ENCODE measurements at places on chromosomes 4 and X.

DNA sequence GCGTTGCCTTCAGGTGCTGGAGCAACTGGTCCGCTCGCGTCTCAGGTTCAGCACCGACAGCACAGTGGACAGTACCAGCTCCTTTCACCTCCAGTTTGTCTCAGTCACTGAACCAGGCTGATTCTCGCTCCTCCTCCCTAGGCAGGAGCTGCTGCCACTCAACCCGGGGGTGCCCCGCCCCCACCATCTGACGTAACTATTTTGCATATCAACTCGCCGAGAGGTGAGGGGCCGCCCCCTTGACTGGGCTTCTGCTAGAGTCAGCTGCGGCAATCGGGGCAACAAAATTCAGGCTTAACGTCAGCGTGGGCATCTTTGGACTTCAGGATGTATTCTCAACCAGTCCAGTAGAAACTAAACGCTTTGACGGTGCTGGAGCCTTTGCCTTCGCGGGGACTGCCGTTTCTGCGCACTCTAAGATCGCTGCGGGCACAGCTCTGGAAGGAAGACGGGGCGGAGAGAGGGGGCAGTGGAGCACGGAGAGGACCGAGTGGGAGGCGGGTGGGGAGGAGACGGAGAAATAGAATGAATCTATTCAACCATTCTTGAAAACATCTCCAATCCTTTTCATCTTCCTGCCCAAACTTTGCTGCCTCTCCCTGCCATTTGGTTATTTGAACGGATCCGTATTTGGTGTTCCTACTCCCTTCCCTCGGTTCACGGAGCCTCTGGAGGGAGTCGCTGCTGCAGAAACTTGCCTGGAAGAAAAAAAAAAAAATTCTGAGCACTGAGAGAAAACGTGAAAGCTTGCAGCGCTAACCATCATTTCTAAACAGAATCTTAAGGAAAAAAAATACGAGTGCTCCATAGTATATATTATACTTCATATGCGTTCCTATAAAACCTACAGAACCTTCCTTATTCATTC is at the start of gene FSTL5:
TSS of gene FSTL5 (minus strand) at position 109 of the 868 bp plus-strand sequence. CDS start 52,604 bp downstream, outside the sequence.
- no peak for DNase-seq

DNA sequence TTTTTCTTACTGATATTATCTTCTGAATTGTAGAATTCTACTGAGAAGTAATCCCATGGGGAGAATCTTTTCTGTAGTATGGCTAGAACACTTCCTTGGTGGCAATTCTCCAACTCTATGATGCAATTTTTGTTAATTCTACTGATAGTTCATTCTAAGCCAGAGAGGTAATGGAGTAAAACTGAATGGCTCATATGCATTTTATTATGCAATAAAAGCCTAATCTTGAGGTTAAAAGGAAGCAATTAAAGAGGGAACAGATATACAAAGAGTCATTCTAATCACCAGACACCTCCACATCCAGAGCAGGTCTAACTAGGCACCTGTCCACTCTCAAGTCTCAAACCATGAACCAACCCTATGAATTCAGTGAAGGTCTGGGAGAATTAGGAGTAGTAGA is 9.7 kb downstream of the RAP2C start:
- DNase-seq: no peak

GRCh38 chr4:173794662-173795061 is 264.6 kb upstream of the HAND2 start:
- DNase-seq: no peak

- DNase-seq: no peak
Measured at GRCh38 chr4:124948976-124949597, 236.6 kb upstream of the ANKRD50 start.

DNA sequence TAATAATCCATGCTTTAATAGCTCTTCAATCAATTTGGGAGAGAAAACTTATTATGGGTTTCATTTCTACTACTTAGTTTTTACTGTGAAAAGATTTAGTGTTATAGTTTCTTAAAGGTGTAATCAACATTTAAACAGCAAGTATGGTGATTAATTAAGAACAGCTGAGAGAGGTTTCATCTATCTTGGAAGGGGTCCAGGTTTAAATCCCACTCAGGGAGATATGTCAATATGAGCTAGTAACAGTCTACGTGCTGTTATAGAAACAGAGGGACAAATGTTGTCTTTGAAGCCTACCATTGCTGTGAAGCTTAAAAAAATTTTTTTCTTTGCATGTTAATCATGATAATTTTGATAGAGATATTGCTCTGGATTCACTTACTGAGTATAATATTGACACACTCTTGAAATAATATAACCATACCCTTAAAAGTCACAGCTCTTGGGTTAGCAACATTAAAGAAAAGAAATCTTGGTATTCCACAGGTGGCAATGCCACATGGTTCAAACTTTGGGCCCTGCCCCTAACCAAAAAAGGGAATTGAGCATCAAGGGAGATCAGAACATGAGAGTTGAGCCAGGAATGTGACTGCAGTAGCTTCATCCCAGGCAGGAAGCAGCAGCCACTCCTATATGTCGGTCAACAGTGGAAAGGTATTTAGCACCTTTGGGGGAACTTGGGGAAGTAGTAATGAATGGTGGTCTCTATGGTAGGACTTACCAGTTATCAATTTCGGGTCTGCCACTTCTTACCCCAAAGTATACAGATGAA is 107.8 kb downstream of the ANK2 start:
- no peak for DNase-seq

DNA sequence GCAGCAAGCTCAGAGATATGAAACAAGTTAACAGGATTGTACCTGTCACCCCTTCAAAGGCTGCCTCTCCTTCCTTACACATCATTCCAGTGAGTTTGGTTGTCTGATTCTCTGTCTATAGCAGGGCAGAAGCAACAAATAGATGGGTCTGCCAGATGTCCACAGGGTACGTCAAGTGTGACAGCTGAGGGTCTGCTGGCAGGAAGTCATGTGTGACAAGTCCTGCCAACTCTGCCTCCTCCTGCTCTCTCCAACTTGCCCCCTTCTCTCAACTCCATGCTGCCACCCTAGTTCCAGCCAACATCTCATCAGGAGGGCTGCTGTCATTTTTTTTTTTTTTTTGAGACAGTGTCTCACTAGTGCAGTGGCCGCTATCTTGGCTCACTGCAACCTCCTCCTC is 109.2 kb downstream of the NSUN7 start:
- DNase-seq: no peak

DNA sequence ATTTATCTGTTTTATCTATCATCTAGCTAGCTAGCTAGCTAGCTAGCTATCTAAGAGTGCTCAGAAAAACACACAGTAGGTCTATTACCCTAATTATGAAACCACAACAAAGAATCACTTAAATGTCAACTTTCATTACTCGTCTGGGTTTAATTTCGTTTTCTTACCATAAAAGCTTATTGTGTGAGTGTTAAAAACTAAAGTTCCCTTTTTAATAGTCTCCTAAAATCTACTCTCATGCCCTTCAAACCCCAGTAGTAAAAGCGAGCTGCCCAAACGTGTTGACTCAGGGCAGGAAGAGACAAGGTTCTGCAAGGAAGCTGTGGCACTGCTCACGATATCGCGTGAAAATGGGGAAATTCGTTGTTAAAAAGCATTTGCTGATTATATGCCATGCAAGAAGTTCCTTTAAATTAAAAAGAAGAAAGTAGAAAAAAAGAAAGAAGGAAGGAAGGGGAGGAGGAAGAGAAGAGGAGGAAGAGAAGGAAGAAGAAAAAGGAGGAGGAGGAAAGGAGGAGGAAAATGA is 595 bp downstream of the MBNL3 start:
- no peak for DNase-seq

- no peak for DNase-seq
Measured at GRCh38 chr4:140930557-140930956, 174.4 kb upstream of the TBC1D9 start.

- no peak for DNase-seq
Measured at GRCh38 chr4:94463771-94464170, 12.0 kb downstream of the PDLIM5 start.

- no peak for DNase-seq
Measured at GRCh38 chr4:176321589-176321988, 1.8 kb downstream of the SPCS3 start.

- no peak for DNase-seq
Measured at GRCh38 chrX:119981286-119982070, 37.9 kb upstream of the NKAP start.

GRCh38 chr4:18180122-18180521 is 158.6 kb upstream of the LCORL start:
- DNase-seq: no peak

GRCh38 chr4:70863099-70863790 is 23.6 kb upstream of the GRSF1 start:
- no peak for DNase-seq

DNA sequence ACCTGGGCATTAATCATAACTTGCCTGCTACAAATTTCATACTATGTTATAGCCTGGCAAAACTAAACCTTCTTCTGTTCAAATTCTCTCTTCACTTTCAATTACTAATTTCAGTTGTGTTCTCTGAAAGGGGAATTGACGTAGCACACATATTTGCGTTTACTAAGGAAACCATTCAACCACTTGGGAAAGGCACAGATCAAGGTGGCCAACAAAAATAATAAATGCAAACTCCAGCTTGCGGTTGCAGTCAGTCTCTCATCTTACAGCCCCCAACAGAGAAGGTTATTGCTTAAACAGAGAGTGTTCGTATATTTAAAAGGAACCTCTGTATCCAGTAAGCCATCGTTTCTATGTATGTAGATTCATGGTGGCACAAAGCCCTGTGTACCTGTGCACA is 4.0 kb downstream of the SRPX start:
- no peak for DNase-seq

DNA sequence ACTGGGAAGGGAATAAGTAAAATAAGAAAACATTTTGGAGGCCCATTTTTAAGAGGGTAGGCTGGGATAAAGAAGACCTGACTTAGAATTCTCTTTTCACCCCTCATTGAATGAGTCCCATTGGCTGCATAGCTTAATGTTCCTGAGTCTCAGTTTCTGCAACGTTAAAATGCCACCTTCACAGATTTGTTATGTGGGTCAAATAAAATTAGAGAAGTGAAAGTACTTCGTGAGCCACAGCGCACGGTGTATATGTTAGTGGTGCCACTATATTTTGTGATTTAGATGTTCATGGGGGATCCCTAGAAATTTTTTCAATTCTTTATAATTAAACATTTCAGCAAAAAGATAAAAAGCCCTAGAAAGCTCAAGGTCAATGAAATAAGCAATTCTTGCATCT is 109.2 kb upstream of the HS3ST1 start:
- DNase-seq: no peak

- DNase-seq: no peak
Measured at GRCh38 chr4:40206426-40206825, 9.6 kb downstream of the RHOH start.

DNA sequence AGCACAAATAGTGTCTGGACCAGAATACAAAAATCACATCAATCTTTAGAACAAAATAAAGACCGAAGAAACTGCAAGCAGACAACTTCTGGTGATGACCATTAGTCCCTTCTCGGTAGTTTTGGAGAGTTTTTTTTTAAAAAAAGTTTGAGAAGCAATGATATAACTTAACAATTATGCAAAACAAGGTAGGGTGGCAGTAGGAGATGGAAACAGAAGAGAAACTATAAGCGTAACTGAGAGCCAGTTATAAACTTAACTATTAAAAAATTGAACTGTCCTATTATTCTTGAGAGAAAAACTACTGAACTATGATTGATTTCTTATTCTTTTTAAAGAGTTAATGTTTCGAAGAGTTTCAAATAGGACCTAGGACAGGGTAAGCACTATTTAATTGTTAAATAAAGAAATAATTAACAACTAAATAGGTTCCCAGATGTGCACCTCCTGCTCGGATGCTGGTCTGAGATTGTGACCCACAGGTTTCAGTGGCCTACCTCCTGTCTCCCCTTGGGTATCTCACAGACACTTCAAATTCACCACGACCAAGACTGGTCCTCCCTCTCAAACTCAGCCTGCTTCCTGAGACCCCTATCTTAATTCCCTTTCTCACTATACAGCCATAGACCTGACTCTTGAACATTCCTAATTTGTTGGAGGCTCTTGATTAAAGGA is 81.3 kb downstream of the LEF1 start:
- DNase-seq: no peak

DNA sequence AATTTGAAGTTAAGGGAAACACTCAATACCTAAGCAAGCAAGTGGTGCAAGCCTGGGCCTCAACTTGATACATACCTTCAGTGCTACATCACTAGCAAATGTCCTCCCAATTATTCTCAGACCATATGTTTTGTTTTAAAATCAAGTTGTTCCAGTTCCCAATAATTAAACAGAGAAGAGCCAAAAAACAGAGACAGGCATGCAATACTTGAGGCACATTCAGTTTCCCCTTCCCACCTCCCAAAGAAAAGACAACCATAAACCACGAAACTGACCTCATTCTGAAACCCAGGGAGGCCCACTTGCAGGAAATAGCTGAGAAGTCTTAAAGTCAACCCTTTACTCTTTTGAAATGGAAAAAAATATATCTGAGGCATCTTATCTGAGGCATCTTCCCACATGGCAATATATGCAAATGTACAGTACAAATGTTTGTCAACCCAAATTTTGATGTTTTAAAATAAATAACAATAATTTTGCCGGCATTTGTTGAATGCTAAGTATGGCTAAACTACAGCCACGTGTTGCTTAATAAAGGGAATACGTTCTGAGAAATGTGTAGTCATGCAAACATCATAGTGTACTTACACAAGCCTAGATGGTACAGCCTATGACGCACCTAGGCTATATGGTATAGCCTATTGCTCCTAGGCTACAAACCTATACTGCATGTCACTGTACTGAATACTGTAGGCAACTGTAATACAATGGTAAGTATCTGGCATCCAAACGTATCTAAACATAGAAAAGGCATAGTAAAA is 147.5 kb downstream of the TSPAN5 start:
- DNase-seq: no peak

DNA sequence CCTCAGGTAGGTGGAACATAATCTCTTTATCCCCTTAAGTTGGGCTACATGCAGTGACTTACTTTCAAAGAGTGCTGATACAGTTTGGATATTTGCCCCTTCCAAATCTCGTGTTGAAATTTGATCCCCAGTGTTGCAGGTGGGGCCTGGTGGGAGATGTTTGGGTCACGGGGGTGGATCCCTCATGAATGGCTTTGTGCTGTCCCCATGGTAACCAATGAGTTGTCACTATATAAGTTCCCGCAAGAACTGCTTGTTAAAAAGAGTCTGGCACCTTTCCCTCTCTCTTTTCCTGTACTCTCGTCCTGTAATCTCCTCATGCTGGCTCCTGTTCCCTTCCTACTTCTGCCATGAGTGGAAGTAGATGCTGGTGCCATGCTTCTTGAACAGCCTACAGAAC is 71.3 kb downstream of the GLRA3 start:
- DNase-seq: no peak

DNA sequence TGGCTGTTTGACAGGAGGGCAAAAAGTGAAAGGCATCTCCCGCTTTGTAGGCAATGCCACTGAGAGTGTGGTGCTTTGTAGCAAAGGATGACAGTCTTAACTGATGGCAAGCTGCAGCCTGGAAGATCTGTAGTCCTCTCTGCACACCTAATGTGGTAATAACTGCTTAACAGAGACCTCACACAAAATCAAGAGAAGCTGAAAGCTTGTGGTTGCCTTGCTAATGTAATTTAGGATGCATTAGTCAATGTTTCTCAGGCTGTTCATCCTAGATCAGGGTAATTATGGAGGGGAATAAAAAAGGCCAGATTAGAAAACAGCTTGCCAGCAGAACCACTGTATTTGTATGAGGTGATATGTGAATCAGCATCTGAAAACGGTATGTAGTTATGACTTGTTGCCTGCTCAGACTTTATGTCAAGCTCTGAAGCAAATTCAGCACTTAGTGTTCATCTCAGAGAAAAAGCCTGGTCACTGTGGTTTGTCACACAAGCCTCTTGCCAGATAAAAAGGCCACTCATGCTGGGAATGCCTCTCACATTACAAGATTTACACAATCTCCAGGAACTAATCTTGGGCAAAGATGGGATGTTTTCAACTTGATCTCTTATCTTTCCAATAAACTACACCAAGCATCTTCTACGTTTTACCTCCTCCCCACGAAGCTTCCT is 130.8 kb downstream of the ENOX2 start:
- no peak for DNase-seq
